ENCODE measurements at places on chromosomes 3 and 15.
A peak's percentile ranks its signal among the peaks of the same experiment; 100 is the strongest.

DNA sequence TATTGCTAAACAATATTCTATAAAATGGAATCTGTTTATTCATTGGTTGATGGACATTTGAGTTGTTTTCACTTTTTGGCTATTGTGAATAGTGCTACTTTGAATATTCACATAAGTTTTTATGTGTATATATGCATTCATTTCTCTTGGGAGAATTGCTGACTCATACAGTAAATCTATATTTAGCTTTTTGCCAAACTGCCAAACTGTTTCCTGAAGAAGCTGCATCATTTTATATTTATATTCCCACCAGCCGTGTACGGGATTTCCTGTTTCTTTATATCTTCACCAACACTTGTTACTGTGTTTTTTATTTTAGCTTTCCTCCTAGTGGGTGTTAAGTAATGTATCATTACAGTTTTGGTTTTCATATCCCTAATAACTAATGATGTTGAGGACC is 12.5 kb upstream of the TCAIM start:
- peak; percentile 29 for DNase-seq

DNA sequence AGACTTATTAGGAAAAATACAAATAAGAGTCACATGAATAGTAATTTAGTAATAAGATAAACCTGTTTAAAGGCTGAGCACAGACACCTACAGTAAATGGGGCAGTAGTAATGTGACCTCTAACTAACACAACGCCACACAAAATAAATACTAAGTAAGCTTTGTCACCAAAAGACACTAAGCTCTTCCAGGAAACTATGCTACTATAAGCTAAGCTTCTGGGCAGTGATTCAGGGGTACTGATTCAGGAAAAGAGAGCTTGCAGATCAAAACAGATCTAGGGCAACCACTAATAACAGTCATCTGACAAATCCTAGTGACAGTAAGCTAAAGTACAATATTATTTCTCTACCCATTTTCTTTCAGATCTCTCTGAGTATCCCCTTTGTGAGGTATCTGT is 68.8 kb downstream of the PLOD2 start:
- DNase-seq, result no peak

DNA sequence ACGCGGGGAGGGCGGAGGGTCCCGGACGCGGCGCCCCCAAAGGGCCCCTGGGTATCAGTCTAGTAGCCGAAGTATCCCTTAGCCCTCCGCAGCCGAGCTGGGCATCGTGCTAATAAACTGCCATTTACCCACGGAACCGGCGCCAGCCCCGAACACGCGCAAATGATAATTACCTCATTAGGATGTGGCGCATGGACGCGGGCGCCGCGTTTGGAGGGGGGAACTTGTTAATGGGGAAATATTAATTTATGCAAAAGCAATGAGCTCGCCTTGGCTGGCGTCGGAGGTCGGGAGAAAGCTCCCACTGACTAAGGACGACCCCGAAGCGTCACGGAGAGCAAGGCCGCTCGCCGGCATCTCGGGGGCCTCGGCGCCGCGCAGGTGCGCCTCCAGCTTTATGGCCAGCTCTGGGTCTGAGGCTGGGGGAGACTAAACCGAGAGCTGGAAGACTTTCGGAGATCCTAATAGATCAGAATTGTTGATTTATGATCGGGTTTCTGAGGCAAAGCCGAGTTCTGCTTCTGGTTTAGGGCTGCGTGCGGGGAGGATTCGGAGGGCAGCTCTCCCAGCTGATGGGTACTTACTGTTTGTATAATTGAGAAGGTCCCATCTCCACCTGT is 474 bp upstream of the FEZF2 start:
- DNase-seq, result no peak

DNA sequence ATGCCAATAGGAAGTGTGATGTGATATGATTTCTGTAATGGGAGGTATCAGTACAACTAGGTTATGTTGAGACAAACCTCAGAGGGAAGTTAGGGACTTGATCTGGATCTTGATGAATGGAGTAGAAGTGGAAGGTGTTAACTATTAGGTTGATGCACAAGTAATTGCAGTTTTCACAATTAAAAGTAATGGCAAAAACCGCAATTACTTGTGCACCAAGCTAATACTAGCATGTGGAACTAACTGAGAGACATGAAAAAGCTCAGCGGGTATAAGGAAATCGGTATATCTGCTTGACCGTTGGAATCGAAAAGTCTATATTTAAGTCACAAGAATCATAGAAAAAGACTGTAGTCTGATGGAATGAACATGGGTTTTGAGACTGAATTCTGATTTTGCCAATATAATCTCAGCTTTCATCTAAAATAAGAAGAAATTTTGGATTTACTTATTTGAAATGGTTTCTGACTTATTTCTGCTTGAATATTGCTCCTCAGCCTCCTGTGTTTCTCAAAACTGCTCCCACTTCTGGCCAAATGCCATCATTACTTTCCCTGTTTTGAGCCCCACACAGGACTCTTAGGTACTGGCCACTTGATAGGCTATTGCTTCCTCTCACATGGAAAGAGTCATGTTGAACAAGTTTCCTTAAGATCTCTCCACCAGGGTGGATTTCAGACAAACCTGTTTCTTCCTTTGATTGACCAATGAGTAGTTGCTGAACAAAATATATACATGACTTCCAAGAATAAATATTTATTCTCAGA is 271.5 kb upstream of the COL8A1 start:
- peak; percentile 15 for DNase-seq

DNA sequence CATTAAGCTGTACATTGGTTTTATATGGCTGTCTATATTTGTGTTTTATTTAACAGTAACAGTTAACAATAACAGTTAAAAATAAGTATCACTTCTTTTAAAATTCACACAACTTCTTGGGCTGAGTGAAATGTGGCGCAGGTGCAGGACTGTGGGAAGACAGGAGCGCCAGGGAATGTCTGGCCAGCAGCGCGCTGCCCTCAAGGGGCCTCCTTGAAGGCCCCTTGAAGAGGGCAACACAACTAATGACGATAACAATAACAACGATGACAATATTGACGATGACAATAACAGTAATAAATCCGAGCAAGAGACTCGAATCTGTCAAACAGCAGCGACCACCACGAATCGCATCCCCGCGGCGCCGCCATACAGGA is 411 bp upstream of the PPP2R3A start:
- no peak for DNase-seq

DNA sequence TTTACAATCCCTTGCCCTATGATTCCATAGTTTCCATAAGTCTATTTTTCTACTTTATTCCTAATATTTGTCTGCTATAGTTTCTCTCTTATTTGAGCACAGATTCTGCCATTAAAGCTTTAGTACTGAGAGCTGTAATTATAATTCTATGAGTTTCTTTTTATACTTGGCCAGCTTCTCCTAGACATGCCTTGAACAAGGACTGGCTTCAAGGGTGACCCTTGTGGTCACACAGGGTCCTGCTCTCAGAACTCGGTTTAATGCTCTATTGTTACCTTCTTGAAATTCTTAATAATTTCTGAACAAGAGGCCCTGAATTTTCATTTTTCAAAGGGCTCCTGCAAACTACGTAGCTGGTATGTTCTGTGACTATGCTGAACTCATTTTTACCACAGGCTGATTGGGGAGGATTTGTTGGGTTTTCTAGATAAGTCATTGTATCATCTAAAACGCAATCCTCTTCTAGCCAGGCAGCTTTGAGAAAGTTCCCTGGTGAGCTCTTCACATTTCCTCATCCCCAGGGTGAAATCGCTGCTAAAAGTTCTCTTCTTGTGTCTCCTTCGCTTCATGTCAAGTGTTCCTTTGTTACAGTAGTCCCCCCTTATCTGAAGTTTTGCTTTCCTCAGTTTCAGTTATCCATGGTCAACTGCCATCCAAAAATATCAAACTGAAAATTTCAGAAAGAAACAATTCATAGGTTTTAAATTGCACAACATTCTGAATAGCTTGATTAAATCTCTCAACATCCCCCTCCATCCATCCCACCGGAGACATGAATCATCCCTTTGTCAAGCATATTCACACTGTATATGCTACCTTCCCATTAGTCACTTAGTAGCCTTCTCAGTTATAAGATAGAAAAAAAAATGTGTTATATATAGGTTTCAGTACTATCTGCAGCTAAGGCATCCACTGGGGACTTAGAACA is 12.6 kb upstream of the PLCL2 start:
- peak; percentile 36 for DNase-seq

DNA sequence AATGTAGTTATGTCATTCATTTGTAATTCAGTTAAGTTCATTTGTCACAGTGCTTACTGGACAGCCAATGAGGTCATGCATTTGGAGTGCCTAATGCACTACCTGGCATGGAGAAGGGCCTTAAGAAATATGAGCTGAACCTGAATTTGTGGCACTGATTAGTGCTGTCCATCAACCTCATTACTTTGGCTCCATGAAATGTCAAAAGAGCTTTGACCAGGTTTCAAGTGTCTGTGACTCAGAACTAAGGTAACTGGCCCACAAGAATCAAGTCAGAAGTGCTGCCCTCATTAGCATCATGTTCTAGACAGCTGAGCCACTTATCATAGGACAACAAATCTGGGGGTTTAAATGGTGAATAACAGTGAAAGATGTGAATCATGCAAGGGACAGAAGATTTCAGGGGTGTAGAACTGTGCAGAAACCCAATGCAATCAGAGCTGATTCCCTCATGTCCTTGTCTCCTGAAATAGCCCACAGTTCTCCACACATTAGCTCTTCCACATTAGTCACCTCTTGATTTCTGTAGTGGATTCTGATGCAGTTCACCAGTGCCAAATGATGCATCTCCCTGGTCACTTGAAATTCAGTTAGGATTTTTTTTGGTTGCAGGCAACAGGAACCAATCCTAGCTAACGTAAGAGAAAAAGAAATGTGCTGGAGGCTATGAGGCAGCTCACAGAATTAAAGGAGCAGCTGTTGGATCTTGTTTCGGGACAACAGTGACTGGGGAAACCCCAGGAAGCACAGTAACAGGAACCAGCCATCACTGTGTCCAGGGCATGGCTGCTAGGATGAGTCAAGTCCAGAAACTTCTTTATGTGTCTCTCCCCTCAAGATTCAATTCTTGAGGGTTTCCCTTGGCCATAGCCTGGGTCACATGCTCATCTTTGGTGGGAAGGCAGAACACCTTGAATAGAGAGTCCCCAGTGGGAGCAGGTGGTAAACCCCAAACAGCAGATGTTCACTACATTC is 38.7 kb downstream of the CHST2 start:
- peak; percentile 54 for DNase-seq

- no peak for DNase-seq
These were observed 721 bp downstream of the P2RY1 start for GRCh38 chr3:152835601-152836102.

DNA sequence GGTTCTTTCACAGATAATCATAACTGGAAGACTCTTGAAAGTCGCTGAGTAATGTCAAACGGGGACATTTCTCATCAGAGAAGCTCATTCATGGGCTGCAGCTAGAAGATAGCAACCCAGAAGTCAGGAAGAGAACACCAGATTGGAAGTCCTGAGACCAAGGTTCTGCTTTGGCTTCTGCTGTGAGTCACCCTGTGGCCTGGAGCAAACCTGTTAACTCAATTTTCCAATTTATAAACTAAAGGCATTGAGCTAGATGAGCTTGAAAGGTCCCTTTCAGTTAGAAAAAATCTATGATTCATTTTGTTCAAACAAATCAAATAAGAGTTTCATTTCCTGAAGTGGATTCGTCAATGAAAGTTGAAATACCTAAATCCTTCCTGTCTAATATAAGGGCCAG is 402.2 kb downstream of the EPHB1 start:
- DNase-seq, result no peak

- no peak for DNase-seq
These were observed 202.1 kb upstream of the NSMCE3 start for GRCh38 chr15:29471757-29472156.

DNA sequence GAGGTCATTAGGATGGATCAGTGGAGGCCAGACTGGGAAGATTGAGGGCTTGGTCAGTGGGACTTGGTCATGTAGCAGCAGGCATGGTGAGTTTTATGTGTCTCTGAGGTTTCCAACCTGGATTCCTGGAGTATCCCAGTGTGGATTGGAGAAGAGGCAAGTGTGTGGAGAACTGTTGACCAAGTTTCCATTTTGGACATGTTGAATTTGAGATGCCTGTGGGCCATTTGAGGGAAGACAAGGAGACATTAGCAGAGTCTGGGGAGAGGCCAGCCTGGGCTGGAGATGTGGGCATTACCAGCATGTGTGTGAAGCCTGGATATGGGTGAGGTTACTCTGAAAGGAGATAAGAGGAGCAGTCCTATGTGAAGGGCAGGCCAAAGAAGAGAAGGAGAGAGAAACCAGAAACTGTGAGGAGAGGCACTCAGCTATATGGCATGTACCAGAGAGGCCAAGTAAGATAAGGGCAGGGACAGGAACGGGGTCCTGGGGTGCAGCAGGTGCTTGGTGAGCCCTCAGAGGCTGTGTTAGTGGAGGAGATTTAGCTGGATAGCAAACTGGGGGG is 4.3 kb downstream of the SLC25A38 start:
- no peak for DNase-seq

GRCh38 chr15:100879464-100880138 is at the start of gene ALDH1A3:
TSS of gene ALDH1A3 (plus strand) at chr15:100879831. CDS start at chr15:100879908, 77 bp downstream.
- peak; percentile 81 for DNase-seq

DNA sequence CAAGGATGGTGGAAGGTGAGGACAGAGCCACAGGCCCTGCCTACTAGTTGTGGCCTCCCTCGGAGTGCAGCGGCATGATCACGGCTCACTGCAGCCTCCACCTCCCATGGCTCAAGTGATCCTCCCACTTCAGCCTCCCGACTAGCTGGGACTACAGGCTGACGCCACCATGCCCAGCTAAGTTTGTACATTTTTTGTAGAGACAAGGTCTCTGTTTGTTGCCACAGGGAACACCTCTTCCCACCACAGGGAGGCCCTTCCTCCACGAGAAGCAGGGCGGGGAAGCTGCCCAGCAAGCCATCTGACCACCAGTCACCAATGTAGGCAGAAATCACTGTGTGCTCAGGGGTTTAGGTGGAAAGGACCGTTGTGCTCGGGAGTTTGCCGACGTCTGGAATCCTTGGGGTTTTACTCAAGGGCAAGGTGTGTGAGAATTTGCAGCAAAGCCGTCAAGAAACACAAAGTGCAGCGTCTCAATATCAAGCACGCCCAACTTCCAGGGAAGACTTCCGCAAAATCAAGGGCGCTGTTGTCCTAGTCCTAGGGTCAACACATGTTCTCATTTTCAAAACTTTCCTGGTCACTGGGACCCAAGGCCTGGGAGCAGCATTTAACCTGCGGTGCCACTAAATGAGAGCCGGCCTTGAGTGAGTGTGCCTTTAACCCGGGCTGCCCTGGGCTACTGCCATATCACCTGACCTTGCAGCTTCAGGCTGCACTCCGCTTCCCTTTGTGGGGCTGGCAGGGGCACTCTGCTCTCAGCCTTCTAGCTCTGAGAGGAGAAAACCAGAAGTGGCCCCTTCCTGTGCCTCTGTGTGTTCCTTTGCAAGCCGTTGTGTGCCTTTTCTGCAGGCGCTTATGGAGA is 65.7 kb downstream of the SLC12A8 start:
- no peak for DNase-seq

DNA sequence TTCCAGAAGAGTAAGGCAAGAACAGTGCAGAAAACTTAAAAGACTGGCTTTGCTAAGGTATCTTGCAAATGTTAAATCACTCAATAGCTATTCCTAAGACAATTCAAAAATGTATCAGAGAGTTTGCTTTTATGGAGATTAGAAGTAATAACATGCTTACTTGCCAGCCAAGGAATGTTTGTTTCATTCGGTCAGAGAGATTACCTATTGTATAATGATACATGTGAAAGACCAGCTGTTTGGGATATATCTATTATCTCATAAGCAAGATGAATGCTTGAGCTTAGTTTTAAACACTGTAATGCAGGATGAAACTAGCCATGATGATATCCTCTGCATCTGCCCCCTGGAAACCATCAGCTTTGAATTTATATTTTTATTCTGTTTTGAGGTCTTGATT is 70.7 kb downstream of the MAP2K5 start:
- no peak for DNase-seq
